Activated naive CD4-positive, alpha-beta T cell (primary cell): ENCODE measurements at places on chromosomes 7 and 10.

- DNase-seq: no peak
Measured at GRCh38 chr7:135653340-135654080, 8.8 kb upstream of the STMP1 start.

DNA sequence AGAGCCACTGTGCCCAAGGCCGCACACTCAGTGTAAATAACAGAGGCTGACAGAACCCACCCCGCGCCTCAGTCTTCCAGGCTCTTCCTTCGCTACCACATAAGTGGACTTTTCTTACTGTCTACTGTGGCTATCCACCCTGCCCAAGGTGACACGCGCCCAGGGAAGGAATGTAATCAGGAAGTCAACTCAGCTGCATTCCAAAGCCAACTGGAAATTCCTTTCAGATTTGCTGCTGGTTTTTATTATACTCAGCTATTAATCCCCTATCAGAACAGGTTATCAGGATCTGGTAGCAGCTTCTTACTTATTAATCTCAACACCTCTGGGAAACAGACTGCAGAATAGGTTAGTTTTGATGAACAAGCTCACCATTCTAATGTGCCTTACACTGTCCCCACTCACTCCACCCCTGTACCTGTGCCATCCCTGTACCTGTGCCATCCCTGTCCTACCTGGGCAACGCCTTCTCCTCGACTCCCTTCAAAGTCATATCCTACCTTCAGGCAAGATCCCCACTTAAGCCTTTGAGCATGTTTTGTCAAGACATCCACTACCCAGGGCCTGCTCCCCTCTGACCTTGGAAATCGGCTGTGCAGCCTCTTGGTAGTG, 90.7 kb downstream of the NHLRC2 start:
- DNase-seq: no peak

DNA sequence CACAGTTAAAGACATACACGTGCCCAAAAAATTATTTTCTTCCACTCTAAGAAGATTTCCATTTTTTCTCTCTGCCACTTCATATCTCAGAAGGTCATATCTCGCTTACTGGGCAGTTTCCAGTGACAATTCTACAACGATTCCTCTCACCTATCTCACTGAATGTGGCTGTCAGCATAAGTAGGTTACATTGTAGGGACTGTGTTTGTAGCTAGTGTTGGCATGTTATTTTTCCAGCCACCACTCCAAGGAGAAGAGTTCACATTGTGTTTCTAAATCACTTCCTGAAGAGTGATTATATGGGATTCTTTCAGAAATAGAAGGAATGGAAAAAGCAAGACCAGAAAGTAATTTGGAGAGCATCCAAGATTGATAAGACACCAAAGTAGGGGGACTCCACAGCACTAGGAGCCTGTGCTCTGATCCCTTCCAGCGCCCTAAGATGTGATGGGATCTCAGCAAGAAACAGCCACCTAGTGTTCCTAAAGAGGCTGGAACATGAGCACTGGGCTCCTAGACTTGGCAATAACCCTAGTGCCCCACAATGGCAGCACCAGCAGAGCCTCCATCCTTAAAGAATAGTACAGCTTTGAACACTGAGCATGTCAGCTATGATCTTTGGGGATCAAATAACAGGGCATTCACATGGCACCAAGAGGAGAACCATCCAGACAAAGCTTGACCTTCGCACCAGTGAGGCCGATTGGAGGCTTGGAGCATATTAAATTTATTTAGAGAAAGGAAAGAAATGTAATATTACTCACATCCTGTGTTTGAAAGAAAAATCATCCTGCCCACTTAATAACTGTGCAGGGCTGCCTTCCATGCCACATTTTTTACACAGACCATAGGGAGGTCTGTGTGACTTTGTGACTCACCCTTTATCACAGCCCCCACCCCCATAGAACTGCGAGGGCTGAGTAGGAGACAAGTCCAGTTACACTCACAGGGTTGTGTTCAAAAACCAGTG, 51.8 kb downstream of the CAV1 start:
- DNase-seq: no peak

DNA sequence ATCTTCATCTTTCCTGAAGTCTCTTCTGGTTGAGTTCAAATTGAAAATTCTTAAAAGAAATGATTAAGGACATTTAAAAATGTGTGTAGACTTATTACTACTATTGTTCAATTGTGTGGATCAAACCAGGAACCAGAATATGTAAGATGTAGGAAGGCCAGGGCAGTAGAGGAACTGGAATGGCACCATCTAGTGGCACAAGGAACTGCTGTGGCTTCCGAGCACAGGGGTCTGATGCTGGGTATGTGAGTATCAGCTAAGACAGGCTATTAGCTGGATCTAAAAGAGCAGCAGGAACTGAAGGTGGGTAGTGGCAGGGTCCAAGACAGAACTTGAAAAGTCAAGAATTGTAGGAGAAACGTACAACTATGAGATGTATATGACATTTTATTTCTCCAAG, 247.3 kb downstream of the SEMA3A start:
- no peak for DNase-seq

DNA sequence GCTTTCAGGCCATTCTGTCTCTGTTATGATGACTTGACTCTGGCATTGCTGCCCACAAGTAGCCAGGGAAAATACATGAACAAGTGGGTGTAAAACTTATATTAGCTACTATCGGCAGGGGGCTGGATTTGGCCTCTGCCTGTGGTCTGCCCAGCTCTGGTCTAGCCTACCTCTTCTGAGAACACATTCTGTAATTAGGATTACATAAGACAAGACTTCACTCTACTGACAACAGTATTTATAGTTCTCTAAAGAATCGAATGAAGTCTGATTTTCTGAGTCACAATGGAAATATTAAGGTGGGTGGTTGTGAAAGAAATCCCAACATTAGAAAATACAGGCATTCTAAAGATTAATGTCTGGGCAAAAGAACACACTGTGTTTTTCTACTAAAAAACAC, 55.5 kb downstream of the DLD start:
- DNase-seq: no peak

DNA sequence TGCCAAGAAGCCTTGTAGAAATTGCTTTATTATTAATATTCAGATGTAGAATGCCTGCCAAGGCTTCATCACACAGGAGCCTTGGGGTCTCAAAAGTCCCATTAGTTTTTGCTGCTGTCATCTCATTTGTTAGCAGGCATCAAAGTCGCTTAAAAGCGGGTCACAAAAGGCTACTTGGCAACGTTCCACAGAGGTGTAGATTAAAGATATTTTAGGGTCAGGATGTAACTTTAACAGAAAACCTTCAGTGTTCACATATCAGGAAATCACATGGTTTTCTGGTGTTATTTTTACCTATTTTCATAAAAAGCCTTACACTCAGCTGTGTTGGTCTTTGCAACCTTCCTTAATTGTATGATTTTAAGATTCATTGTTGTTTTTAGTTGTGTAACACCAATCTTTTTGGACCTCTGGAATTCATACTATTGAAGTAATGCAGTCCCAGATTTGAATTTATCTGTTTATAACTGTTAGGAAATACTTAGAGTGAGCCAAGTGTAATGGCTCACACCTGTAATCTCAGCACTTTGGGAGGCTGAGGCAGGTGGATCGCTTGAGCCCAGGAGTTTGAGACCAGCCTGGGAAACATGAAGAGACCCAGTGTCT, 65.3 kb downstream of the TET1 start:
- DNase-seq: no peak

DNA sequence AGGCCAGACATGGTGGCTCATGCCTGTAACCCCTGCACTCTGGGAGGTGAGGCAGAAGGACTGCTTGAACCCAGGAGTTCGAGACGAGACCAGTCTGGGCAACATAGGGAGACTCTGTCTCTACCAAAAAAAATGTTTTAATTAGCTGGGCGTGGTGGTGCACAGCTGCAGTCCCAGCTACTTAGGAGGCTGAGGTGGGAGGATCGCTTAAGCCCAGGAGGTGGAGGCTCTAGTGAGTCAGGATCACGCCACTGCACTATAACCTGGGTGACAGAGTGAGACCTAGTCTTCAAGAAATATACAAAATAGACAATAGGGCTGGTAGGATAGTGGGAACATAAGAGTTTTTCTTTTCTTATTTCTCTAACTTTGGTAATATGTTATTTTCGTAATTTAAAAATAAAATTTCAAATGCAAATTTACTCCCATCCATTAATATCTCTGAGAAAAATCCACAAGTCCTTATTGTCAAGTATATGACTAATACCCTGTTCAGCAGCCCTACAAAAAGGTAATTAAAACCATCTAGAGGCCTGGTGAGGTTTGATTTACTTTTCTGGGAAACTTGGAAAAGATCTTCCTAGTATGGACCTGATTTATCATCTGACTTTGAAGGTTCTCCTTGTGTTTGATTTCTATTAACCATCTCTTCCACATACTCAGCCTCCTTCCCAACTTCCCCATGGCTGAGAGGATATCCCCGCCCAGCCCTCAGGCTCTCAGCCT, 50.0 kb downstream of the CREB3L2 start:
- no peak for DNase-seq

- DNase-seq: no peak
Measured at GRCh38 chr7:121369462-121369861, 26.6 kb downstream of the FAM3C start.

DNA sequence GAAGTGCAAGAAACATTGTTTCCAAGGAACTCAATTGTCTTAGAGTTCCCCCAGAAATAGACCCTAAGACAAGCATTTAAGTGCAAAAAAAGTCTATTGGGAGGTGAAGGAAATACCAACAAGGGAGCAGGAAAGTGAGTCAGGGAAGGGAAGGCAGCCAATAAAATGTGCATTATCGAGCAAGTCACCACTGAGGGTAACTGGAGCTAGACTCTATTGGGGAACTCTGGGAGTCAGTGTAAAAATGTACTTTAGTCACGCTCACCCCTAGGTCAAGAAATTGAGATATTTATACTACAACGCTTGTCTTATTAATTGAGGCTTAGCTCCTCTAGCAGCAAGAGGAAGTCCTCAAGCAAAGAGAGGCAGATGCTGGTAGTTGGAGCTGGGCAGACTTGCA, 137.7 kb downstream of the RTKN2 start:
- DNase-seq: no peak

DNA sequence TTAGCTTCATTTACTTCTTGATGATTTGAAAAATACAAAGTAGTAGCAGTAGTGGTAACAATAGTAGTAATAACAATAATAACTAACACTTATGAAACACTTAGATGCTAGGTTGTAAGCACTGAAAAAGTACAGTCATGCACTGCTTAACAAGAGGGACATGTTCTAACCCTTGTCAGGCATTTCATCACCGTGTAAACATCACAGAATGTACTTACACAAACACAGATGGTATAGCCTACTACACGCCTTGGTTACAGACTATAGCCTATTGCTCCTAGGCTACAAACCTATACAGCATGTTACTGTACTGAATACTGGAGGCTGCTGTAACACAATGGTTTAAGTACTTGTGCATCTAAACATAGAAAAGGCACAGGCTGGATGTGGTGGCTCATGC, 60.6 kb downstream of the PUS7 start:
- no peak for DNase-seq

- DNase-seq: no peak
Measured at GRCh38 chr7:32893207-32893524, 1.6 kb upstream of the KBTBD2 start.

GRCh38 chr7:25134358-25135010, 9.4 kb upstream of the CYCS start:
- no peak for DNase-seq

- no peak for DNase-seq
Measured at GRCh38 chr10:12077580-12078180, 8.9 kb downstream of the DHTKD1 start.

DNA sequence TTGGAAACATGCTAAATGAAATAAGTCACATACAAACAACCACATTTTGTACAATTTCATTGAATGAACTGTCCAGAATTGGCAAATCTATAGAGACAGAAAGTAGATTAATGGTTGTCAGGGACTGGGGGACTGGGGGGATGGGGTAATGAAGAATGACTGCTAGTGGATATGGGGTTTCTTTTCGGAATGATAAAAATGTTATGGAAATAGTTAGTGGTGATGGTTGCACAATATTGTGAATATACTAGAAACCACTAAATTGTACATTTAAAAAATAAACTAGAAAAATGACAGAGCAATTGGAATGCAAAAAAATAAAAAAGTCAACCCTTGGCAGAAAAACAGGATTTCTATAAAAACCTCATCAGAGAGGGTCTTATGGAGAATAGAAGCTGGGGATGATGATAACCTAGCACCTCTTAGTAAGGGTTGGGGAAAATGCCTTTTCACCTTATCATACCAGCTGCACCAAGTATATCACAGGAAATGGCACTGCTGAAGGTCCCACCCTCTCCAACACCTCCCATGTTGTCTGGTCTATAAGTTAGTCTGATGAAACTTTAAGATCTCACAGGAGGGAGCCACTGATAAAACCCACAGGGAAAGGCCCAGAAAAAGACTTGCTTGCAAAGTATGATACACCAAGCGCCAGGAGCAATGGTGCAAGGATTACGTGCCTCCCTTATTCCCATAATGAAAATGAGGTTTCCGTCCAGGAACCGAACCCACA, 23.1 kb upstream of the JAZF1 start:
- no peak for DNase-seq

DNA sequence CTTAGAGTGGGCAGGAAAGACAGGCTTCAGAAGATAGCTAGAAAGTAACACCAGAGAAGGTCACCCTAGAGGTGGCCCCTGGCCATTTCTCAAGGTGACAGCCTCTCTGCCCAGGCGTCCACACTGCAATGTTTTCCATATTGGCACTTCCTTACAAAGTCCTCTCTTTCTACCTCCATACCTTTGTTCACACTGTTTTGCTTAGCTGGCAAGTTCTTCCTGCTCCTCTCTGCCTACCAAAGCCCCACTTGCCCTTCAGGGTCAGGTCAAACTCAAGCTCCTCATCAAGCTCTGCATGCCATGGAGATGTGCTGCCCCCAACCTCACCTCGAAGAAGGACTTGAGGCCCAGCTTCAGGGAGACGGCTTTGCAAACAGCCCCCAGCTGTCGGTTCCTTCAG, 190.9 kb downstream of the KCNMA1 start:
- DNase-seq: no peak

DNA sequence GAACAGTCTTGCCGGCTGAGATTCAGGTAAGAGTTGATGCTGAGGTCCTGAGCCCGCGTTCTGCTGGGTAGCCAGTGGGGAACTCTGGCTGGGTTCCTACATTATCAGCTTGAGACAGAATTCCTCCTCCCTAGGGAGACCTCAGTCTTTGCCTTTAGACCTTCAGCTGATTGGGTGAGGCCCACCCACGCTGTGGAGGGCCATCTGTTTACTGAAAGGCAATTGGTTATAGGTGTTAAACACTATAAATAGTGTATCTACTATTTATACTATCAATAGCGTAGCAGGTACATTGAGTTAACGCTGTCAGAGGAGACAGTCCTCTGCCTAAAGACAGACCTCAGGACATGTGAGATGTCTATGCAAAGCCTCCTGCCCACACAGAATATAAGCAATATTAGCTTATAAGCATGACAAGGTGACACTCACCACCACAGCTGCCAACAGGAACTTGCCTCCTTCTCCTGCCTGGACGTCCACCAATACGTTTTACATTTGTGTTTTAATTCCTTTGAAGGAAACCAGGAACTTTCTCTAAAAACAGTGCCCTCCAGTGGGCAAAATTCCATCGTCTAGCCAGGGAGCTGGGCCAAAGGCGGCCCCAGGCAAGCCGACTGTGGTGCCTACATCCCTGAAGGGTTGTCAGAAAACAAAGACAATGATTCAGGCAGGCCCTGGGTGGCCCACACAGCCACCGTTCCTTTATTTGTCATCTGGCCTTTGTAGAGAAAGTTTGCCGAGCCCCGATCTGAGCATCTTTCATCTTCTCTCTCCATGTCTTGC, 58.8 kb downstream of the INSIG1 start:
- no peak for DNase-seq
